ENCODE measurements at places on chromosomes 2 and 18. TPM values are rescaled to one million over a fixed set of nuclear protein-coding genes. Genes with fewer than 3 reads are reported as not detected.

The SERPINB11 gene
- total RNA-seq, result not detected

The OTOF gene
- 0.06 TPM for total RNA-seq

The CD207 gene
- total RNA-seq, result 0.78 TPM

The IL18R1 gene
- total RNA-seq, result 8.0 TPM

The PPIL3 gene
- total RNA-seq, result 33.7 TPM

DNA sequence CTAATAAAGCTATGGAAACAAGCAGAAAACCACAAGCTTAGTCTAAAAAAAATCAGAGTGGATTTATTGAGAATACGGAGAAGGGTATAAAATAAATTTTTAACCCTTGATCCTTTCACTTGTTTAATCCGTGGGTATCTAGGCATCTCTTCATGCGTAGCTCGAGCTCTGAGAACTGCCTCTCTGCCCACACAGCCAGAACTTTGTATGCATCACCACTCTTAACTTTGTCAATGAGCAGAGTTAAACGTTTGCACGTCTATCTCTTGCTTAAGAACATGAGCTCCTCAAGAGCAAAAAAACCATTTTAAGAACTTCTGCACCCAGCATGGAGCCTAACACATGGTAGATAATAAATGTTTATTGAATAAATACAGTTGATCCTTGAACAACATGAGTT lies 26.9 kb upstream of the TANK start:
- no peak for DNase-seq

GRCh38 chr2:84855731-84856130 lies 25.2 kb downstream of the TRABD2A start:
- no peak for DNase-seq

- DNase-seq, result no peak
Measured at GRCh38 chr18:63818212-63818611, 43.0 kb downstream of the SERPINB7 start.

- no peak for DNase-seq
Measured at GRCh38 chr18:652131-652530, 5.3 kb upstream of the TYMS start.

GRCh38 chr2:60335533-60336237 lies 217.8 kb downstream of the BCL11A start:
- no peak for DNase-seq

DNA sequence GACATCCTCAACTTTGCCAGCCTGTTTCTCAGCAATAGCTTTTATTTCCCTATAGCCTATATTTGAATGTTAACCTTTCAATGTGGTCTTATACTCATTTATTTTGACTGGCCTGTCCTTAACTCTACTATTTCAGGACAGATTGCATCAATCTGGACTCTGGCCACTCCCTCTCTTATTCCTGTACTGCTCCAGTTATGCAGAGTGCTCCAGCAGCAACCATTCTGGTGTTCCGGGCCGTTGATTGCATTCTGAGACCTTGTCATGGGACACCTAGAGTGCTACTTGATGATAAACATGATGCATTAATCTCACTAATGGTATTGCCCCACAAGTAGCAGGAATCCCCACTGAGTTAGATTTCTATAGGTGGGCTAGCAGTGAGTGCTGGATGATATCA lies 363.4 kb downstream of the LRRTM1 start:
- no peak for DNase-seq

GRCh38 chr2:98948956-98949739 lies 13.1 kb upstream of the CRACDL start:
- no peak for DNase-seq

- DNase-seq, result no peak
Measured at GRCh38 chr2:68190991-68191731, 33.5 kb downstream of the PNO1 start.

GRCh38 chr2:121017396-121017795 lies 267.6 kb downstream of the TFCP2L1 start:
- DNase-seq, result no peak

GRCh38 chr2:227739351-227739750 lies 6.3 kb upstream of the SCYGR8 start:
- DNase-seq, result no peak

DNA sequence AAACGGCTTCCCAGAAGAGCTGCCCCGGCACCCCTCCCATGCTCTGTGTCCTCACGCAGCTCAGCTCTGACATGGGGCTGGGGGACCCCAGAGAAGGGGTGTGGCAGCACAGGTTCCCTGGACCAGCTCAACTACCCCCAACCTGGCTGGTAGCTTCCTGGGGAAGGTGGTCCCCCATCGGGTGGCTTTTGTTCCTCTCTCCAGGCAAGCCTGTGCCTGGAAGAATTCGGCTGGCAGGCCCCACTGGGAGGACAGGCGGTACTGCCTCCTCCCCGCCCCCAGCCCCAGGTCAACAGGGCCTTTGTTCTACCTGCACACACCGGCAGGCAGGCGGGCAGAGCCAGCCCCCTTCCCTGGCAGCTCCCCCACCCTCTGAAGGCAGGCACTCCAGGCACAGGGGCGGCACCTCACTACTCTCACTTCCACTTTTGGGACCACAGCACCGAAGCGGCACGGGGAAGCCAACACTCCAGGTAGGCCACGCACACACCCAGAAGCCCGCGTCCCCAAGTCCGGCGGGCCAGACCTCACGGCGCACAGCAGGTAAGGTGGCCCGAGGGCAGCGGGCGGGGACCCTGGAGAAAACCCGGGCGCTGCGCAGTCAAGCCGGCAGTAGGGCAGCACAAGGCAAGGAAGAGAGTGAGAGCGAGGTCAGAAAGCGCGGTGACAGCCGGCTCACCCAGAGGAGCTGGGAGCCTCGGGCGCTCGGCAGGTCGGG lies 1.3 kb downstream of the HS6ST1 start:
- peak; percentile 58 for DNase-seq

- no peak for DNase-seq
Measured at GRCh38 chr18:60329131-60329530, 43.4 kb downstream of the MC4R start.

DNA sequence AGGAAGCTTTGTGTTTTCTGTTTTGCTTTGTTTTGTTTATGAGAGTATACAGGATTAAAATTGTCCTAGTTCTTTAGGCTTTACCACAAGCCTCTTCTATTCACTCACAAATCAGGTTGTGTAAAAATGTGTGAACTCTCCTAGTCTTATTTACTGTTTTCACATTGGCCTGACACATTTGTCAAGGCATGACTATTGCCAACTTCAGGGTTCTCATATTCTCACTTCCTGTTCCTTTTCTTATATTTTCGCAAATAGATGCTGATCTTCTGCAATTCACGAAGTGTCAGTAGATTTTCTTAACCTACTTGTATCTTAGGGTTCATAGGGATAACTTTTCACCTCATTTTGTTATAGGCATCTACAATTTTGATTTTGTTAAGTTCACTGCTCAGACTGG lies 67.1 kb downstream of the CCDC102B start:
- DNase-seq, result no peak

- DNase-seq, result no peak
Measured at GRCh38 chr2:105114551-105114950, 76.7 kb downstream of the MRPS9 start.

DNA sequence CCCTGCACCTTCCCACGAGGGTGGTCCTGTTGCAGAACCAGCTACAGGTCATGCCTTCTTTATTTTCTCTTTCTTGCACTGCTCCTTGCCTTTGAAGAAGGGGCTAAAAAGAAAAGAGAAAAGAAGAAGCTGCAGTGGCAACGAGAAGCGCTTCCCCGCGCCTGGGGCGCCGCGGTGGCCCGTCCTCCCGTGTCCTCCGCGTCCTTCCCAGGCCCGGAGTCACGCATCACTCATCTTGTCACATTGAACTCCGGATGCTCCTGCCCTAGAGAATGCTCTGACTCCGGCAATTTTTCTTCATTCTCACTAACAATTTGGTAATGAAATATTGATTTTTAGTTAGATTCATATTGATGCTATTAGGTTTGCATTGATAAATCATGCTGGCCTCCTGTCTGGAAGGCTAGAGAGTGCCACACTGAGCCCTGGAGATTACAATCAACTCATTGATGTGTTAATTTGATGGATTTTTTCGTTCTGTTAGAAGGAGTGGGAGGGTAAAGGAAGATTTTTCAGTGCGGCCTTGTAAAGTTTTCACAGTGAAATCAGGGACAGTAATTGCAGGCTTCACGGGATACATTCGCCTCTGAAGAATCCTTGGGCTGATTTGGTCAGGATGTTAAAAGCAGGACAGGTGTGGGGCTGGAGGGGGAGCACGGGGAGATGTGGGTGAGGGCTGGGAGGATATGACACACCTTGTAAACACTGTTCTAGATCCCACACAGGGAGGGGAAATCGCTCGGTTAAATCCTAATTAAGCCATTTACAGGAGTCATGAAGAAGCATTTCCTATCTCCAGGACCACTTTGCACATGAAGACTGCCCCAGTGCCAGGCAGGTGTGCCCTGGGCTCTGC lies 349.3 kb downstream of the ZNF516 start:
- no peak for DNase-seq

DNA sequence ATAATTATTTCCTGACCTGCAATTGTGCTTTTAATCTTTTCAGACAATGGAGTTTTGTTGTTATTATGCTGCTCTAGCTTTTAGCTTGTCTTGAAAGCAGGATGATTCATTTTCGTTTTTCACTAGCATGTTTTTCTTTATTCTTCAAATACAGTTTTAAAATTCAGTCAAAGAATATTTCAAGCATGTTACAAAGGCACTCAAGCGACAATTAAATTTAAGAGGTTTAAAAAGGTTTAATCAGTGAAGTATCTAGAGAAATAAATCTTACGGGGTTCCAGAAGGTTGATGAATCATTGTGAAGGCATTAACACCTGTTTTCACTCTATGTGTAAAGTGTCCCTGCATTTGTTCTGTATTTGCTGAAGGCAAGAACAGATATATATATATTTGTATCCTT lies 390.7 kb upstream of the TMEFF2 start:
- no peak for DNase-seq

DNA sequence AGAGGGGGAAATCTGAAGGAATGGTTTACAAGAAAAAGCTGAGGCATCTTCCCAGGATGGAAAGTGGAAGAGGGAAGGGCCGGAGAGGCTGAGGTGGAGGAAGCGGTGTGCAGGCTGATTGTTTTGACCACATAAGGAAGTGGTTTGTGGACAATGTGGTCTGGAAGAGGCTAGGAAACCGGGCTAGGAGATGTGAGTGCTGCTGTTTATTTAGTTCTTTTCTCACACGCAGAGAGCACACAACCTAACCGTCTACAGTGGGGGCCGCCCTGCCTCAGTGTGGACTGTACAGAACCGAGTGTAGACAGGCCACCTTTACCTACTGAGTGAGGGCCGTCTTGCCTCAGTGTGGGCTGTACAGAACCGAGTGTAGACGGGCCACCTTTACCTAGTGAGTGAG lies 251.7 kb upstream of the PXDN start:
- DNase-seq, result no peak

GRCh38 chr18:25298853-25299274 lies 53.1 kb downstream of the ZNF521 start:
- DNase-seq, result no peak

DNA sequence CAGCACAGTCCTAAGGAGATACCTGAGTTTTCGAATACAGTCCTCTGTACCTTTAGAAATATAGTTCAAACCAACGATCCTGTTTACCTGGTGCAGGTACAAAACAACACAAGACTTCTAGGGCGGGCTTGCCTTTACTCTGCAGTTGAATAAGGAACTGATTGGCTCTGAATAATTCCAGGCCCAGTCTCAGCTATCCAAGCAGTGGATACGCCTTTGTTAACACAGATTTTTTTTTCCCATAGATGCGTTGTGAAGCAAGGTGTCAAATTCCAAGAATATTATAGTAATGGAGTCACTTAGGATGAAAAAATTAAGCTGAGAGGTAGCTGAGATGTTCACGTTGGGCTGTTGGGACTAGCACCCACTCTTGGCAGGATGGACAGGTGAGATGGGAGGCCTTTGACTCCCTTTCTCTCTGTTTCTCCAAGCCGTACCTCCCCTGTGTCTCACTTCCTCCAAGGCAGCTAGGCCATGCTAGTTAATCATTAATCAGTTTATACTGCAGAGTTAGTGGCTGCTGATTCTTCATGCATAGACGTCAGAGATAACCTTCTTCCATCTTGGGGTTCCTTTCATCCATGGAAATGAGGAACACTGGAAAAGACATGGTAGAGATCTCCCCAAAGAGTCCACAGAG lies 380.8 kb upstream of the ACVR2A start:
- DNase-seq, result no peak

Data from aorta (tissue), 5 donors.